ENCODE measurements at places on chromosomes 4 and X.
A peak's percentile ranks its signal among the peaks of the same experiment; 100 is the strongest.

DNA sequence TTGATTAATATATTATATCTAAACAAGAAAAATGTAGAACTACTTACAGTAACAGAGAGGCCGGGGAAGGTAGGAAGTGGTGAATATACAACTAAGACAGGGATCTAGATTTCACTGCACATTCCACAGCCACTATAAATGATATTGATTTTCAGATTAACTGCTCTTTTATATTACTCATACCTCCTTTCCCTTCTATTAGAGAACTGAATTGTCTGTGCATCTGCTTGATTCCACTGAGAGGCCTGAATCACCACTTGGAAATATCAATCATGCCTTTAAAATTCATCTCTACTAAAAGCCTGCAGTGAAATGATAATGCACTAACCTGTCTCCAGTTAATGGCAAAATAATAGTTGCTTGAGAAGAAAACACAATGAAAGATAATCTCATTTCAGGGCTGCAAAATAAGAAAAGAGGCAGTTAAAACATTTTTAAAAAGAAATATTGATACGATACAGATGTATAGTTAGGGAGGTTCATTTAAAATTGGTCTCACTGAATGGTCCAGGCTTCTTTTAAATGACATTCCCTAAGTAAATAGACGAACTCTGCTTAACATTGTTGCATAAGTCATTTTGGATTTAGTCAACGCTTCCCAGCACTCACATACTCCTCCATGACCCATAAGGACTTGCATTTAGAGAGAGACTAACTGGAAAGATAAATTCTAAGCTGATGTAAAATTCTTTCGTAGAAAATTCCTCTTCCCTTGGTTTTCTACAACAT lies 3.8 kb downstream of the ANTXR2 start:
- DNase-seq, result no peak

GRCh38 chr4:74293558-74293957 lies 14.7 kb upstream of the EPGN start:
- no peak for DNase-seq

DNA sequence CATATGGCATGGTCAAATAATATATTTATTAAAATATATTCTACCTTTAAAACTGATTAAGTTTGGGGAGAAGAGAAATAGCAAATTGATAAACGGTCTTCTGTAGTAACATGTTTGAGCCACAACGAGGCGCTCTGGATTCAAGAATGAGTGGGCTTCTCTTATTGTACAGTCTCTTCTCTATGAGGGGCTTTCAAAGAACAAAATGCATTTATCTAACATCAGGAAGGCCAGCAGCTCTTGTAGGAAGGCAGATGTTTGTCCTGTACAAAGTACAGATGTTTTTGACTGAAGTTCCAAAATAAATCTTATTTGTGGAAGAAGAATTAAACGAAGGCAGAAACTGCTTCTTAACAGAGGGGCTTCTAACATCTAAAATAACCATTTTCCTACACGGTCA lies 153.6 kb downstream of the RASL11B start:
- DNase-seq, result peak; percentile 24

- DNase-seq, result no peak
Measured at GRCh38 chr4:1799387-1800375, 6.6 kb downstream of the FGFR3 start.

DNA sequence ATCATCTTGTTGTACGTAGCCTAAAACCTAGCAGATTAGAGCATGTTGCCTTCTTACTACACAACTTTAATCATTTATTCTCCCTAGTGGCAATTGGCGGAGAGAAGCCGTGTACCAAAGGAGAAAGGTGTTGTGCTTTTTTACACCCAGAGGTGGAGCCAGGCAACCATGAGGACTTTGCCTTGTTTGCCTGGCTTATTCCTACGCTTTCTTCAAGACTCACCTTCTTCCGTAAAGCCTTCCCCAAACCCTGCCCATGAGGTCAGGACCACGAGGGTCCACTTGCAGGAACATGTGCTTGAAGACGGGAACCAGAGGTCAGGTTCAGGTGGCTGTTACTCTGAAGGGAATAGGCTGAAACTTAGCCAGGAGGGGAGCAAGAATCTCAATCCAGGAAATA lies 290.5 kb downstream of the RAB28 start:
- no peak for DNase-seq

- DNase-seq, result peak; percentile 18
Measured at GRCh38 chrX:34810364-34810763, 132.2 kb upstream of the FAM47B start.

DNA sequence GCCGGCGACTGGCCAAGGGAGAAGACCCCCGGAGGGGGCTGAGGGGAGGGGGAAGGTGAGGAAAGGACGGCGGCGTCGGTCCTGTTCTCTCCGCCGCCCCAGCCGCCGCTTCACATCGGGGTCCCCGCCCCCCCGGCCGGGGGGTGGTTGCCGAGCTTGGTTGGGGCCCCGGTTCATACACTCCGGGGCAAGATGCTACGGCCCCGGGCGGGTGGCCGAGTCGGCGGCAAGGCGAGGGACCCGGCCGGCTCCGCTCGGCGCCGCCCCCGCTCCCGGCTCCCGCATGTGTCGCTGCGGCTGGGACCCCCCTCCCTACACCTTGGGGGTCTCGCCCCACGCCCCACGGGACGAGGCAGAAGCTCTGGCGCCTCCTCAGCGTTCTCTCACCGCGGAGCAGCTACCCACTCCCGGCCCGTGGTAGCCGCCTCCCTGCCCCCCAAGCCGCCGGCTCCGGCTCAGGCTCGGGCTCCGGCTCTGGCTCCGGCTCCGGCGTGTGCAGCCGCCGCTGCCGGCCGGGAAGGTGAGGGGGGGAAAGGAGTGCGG lies 461 bp downstream of the FBXW7 start:
- peak; percentile 26 for DNase-seq

DNA sequence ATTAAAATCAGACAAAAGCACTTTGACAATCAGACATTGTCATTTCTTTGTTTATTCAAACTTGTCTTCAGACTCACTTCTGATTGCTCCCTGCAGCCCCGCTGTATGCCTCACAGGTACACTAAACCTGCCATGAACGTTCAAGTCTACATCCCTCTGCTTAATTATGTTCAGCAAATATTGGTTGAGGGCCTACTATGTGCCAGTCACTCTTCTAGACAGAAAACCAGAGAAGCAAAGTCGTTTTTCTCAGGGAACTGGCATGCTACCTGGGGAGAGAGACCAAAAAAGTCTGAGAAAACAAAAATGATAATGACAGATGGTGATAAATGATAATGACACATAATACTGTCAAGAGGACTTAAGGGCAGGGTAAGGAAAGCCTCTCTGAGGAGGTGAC lies 19.4 kb downstream of the HMGB2 start:
- no peak for DNase-seq

DNA sequence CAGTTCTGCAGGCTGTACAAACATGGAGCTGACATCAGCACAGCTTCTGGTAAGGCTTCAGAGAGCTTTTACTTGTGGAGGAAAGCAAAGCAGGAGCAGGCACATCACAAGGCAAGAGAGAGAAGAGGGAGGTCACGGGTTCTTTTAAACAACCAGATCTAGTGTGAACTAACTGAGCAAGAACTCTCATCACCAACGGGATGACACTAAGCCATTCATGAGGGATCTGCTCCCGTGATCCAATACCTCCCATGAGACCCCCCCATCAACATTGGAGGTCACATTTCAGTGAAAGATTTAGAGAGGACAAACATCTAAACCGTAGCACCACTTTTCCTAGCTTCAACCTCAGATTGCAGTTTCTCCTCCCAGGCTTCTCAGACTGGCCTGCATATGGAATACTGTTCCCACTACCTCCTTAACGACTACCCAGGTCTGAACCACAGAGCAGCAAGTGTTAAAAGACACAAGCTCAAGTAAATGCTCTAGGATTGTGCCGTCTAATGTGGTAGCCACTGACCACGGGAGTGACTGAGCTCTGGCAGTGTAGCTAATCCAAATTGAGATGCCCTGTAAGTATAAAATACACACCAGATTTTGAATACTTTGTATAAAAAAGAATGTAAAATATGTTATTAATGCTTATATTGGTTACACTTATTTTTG lies 192.7 kb downstream of the PTTG2 start:
- no peak for DNase-seq

DNA sequence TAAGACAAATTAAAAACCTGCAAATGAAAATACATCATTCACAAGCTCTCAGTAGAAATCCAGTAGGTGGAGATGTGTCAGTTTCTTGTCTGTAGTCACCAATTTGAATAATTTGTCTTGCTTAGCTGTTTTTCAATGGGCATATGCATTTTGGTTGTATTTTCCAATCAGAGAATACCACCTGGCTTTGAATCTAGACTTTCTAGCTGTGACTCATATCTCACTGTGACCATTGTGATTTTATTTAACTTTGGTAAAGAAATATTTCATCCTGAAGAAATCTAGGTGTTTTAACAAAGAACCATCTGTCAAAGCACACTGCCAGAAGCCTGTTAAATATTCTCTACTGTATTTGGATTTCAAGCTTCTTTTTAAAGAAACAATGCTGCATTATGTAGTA lies 1650.6 kb upstream of the IGFBP7 start:
- DNase-seq, result no peak

DNA sequence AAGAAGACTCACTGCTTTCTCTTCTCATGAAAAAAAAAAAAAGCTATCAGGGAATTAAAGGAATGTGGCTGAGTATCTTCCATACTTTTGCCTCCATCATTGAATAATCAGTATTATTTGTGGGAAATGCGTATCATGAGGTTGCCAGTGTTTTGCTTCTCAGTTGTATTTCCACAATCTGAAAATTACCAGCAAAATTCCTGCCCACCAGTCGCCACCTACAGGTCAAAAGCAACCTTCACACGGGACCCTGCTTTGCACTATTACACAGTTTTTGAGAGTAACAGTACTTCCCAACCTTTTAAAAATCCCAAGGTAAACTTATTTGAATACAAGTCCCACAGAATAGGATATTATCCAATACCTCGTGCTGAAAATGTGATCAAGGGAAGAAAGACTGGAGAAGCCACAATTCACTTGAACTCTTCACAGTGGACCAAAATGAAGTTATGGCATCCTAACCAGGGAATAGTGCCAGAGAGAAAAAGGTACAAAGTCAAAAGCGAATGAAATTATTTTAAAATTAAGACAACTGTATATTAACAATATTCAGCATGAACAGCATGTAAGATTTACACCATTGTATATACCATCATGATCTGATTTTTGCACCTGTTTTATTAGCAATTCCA lies 30.4 kb downstream of the PGRMC1 start:
- peak; percentile 45 for DNase-seq

- peak; percentile 59 for DNase-seq
Measured at GRCh38 chr4:106238820-106239420, 77.1 kb downstream of the TBCK start.

DNA sequence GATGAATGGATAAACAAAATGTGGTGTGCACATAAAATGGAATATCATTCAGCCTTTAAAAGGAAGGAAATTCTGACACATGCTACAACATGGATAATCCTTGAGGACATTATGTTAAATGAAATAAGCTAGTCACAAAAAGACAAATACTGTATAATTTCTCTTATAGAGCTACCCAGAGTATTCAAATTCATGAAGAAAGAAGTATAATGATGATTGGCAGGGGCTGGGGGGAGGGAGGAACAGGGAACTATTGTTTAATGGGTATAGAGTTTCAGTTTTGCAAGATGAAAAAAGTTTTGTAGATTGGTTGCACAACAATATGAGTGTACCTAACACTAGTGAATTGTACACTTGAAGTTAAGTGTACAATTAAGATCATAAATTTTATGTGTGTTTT lies 153.9 kb upstream of the STK26 start:
- DNase-seq, result no peak

- DNase-seq, result no peak
Measured at GRCh38 chr4:165516281-165516833, 137.5 kb downstream of the CPE start.

DNA sequence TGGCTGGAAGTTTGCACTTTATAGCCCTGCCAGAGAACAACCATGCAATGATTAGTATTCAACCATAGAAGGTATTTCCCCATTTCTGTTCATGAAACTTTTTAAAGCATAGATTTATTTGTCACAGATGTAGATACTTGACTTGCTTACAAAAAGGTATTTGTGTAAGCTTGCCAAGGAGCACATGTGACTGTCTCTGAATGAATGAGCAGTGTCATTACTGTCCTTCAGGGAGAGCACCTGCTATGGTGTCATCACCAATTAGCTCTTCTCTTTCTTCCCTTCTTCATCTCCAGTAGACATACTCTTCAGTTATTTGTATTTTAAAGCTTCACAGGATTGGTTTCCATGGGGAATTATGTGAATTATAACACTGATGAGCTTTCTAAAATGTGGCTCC lies 1064.7 kb upstream of the GRIA3 start:
- no peak for DNase-seq

- DNase-seq, result no peak
Measured at GRCh38 chr4:76029300-76029699, 6.0 kb upstream of the CXCL10 start.

GRCh38 chrX:118126286-118126685 lies 9.7 kb upstream of the KLHL13 start:
- no peak for DNase-seq

DNA sequence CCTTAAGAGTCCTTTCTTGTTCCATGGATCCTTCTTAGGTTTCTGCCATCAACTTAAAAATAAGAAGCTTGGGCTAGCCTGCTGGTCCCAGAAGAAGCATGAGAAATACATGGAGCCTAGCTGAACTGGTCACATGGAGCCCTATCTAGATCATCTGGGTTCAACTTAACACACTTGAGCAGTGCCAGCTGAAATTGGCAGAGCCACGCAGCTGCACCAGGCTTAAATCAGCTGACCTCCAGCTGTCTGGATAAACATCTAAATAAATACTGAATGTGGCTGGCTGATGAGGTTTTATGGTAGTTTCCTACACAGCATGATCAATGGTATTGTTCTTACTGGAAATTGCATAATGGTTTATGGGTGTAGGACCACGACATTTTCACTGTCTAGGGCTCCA lies 598.4 kb upstream of the FAM241A start:
- DNase-seq, result no peak

- peak; percentile 22 for DNase-seq
Measured at GRCh38 chr4:73964862-73965611, 16.8 kb downstream of the PF4 start.

DNA sequence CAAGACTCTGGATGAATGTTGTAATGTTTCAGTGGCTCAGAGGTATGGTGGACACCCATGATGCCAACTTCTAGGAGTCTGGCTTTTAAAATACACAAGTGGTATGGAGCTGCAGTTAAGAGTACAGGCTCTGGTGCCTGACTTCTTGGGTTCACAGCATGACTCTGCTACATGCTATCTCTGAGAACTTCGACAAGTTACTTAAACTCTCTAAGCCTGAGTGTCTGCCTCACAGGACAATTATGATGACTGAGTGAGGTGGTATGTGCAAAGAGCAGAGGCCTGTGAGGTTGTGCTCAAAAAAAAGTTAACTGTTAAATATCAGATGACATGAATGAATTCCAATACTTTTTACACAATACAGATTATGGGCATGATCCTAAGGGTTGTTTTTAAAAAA lies 90.9 kb upstream of the SRD5A3 start:
- peak; percentile 67 for DNase-seq

DNA sequence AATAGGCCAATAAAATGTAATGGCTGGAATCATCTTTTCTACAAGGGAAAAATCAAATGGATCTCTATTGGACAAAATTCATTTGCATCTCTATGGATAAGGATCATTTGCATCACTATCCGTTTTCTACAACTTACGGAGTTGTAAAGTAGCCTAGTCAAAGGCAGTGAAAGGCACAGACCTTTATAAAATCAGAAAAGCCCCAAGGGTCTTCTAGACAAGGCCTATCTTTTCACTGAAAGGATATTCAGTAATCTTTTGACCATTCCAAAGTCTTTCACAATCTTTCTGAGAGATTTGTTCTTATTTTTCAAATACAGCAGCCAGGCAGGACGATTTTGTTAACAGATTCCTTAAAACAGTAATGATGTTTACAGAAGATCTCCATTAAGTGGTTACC lies 119.5 kb upstream of the JADE1 start:
- no peak for DNase-seq
